D341Med (cell line): ENCODE measurements at places on chromosomes 4 and X.

GRCh38 chr4:109072595-109072994 lies 229.9 kb downstream of the COL25A1 start:
- no peak for DNase-seq

- DNase-seq = no peak
Measured at GRCh38 chr4:77605210-77605902, at the start of gene CXCL13. TSS of gene CXCL13 (plus strand) at chr4:77605820. CDS start at chr4:77605866, 46 bp downstream.

- no peak for DNase-seq
Measured at GRCh38 chr4:55110131-55110530, 15.3 kb downstream of the KDR start.

- DNase-seq = no peak
Measured at GRCh38 chrX:66022632-66023384, 17.1 kb downstream of the VSIG4 start.

DNA sequence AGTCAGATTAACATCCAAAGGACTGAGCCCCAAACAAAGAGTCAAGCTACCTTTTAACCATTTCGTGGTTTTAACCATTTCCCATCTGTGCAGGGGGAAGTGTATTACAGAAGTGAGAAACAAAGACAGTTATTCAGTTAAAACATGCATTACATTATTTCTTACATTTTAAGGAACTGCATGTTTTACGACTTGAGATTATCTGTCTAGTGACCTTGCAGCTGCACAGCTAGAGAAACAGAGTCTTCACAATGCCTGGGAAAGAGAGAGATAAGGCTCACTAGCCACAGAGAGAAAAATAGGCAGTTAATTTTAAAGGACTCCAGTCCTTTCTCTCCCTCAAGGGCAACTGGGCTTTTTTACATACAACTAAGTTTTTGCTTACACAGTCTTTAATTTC lies 48.7 kb upstream of the KLHL4 start:
- no peak for DNase-seq

GRCh38 chrX:42714981-42715700 lies 62.8 kb downstream of the PPP1R2C start:
- peak; percentile 45 for DNase-seq
